ENCODE measurements at places on chromosomes 1 and 21.

DNA sequence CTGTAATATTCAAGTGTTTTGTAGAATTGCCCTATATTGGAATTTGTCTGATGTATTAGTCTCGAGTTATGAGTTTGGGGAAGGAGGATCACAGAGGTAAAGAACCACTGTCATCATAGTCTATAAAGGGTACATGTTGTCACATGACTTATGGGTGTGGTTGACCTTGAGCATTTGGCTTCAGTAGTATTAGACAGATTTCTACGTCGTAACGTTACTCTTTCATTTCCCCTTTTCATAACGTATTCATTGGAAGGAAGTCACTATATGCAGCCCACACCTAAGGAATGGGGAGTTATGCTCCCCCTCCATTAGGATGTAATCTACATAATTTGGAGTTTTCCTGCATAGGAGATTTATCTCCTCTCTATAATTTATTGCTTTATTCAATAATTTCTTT lies 110.1 kb upstream of the VAV3 start:
- peak; percentile 90 for DNase-seq

DNA sequence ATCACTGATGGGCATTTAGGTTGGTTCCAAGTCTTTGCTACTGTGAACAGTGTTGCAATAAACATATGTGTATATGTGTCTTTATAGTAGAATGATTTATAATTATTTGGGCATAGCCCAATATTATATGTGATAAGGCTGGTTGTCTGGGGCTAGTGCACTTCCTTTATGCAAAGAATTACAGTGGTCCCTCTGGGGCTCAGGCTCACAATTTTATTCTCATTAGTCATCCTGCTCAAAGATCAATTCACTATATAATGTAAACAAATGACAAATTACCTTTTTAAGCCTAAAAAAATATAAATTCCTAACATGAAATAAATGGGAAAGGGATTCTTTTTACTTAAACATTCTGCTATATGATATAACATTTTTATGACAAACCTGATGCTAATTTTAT lies 5.0 kb downstream of the PLPPR4 start:
- no peak for DNase-seq

GRCh38 chr1:161081519-161081918 lies 7.8 kb downstream of the NECTIN4 start:
- no peak for DNase-seq

DNA sequence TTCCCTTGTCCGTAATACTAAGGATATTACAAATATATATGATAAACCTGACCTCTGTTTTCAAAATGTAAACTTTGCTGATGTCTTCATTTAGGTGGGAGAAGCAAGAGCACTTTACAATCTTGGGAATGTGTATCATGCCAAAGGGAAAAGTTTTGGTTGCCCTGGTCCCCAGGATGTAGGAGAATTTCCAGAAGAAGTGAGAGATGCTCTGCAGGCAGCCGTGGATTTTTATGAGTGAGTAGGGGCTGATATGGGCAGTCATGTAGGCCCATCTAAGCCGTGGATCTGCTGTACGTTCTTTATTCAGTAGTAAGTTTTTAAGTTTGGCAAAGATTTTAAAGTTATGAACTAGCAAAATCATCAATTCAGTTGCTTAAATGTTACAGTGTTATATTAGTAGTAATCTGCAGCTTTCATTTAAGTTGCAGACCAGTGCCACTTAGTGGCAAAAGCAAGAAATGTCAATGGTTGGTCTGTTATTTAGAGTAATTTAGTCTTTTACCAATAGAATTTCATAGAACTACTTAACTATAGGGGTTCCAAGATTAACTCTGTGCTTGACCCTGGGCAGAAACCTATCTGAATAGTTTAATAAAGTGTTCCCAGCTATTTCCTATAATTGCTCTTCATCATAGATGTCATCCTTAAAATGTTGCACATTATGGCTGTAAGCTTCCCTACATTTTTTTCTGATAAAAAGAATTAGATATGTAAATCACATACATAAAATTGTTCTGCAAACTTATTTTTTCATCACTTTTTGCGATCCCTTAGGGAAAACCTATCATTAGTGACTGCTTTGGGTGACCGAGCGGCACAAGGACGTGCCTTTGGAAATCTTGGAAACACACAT lies 21.3 kb downstream of the GPSM2 start:
- peak; percentile 73 for DNase-seq

DNA sequence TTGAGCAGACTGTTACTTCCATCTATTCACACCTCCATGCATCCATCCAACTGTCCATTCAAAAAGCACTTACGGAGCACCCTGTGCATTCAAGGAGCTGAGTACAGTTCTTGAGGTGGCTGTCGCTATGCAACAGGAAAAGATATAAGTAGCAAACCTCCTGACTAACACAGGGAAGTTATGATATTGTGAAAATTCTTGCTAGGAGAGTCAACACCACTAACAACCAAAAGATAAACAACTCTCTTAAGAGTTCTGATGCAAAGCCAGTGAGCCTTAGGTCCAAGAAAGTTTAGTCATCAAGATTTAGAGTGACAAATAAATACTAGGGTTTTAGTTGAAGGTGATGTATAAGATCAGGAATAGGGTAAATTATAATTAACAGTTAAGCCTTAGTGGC lies 44.5 kb upstream of the TRIM45 start:
- DNase-seq = no peak

- DNase-seq = peak; percentile 46
Observed at GRCh38 chr1:161180639-161181038, 3.3 kb upstream of the B4GALT3 start.

- DNase-seq = no peak
Observed at GRCh38 chr1:64396817-64397216, 73.1 kb upstream of the CACHD1 start.

- DNase-seq = no peak
Observed at GRCh38 chr21:44397431-44398031, 44.1 kb downstream of the TRPM2 start.

DNA sequence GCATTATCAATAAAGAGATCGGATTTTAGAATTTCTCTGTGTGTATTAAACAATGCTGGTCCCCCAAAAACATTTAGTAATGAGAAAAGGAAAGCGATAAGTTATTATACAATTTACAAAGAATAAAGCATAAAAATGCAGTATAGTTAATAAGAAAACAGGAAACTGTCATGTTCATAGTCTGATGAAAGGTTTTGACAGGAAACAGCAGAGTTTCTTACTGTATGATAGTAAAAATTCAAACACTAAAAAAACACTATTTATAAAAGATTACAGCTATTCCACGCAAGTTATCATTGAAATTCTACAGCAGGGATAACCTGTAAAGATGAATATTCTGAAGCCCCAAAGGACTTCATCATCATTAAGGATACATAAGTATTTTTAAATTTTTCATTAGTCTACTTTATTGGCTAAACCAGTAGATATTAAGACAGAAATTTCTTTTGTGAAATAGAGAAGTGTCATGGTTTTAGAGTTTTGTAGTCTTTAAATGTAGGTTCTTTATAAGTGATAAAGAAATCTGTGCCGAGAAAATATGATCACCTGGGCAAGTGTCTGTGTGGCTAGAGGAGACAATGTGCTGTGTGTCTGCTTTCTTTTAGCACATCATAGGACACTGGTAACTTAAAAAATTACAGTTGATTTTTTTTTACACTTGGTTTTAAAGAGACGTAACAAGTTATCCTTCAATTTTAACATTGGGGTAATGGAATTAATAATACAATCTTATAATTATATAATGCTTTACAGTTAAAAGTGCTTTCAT lies 49.7 kb upstream of the GFI1 start:
- DNase-seq = no peak

DNA sequence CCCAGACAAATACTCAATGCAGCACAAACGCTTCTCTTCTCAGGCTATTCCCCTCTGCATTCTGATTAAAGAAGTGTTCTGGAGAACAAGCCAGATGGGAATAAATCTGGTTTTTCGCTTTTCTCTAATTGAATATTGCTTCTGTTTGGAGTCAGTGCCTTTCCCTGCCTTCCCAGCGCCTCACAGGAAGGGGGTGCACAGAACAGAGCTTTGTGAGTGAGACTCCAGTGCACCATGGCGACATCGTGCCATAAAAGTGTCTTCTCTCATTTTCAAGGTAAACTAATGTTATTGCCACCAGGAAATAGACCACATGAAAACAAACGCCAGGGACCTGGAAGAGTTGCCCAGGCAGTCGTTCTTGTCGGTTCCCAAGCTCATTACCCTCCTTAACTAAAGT lies 43.6 kb upstream of the SLC45A1 start:
- DNase-seq = no peak

DNA sequence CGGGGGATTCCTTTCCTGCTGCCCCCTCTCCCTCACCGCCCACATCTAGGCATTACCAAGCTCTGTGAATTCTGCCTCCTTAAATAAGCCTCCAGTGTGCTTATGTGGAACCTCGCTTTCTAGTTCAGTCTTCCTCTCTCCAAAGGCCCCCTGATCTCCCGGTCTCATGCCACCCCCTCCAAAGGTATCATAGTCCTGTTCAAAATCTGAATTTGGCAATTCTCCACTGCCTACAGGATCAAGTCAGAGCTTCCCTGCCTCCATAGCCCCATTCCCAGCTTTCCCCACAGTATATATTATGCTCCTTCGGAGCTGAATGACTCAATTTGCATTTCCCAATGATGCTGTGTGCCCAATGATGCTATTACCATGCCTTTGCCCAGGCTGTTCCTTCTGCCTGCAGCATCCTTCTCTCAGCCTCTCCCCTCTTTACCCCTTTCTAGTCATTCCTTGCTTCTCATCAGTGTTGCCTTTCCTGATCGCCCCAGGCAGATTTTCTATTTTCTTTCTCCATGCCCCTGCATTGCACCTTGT lies 1.7 kb downstream of the AZIN2 start:
- no peak for DNase-seq

GRCh38 chr1:66704177-66704875 lies 47.9 kb upstream of the DYNLT5 start:
- DNase-seq = no peak

DNA sequence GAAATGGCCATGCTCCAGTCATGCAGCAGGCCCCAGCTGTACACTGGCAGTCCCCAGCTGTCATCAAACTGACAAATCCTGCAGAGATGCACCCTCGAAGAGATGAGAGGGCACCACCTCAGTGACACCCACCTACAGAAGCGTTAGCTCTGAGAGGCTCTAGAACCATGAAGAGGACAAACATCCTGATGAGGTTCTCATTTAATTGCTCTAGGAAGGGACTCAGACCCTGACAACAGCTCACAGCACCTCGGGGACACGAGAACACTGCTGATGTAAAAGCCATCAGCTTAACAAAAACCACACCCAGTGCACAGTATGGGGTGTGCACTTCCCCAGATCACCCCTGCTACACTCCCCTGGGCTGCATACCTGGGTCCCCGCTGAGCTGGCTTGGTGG lies 3.4 kb downstream of the ZNF496 start:
- no peak for DNase-seq
